ENCODE measurements at places on chromosomes 2 and 18.

DNA sequence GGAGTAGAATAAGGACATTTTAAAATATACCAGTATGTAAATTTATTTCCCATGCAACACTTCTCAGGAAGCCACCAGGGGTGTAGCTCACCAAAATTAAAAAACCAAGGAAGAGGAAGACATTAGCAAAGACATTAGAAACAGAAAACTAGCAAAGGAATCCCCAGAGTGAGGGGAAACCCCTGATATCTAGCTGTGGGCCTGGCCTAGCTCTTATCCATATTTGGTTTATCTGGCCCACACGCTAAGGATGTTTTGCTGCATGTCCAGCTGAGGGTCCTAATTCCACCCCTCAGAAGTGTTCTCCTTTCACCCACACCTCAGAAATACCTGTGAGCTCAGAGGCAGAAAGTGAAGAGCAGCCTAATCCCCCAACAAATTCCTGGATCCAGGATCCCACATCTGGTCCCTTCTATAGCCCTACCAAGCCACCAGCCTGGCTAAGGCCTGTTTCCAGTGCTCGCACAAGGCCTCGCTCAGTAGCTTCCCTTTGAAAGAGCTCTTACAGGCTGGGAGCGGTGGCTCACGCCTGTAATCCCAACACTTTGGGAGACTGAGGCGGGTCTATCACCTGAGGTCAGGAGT is 17.4 kb downstream of the OSBPL1A start:
- DNase-seq: no peak

DNA sequence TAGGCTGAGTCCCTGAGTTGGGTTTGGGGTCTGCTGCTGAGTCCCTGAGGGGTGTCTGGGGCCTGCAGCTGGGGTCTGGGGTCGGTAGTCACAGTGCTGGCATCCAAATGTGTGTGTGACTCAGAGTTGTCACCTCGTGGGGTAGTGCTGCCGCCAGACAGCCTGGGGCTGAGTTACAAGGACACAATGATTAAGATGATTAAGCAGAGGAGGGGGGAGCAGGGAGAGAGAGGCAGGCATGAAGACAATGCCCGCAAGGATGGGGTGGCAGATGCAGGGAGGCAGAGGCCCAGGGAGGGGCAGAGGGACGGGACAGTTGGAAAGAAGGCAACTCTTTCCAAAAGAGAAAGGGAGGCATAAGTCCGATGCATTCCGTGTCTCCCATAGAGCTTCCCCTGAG is 120.2 kb downstream of the CELF4 start:
- no peak for DNase-seq

GRCh38 chr2:173914055-173914927 is 50.9 kb downstream of the SP3 start:
- no peak for DNase-seq

GRCh38 chr2:223649554-223650533 is 47.7 kb upstream of the SCG2 start:
- DNase-seq: no peak

DNA sequence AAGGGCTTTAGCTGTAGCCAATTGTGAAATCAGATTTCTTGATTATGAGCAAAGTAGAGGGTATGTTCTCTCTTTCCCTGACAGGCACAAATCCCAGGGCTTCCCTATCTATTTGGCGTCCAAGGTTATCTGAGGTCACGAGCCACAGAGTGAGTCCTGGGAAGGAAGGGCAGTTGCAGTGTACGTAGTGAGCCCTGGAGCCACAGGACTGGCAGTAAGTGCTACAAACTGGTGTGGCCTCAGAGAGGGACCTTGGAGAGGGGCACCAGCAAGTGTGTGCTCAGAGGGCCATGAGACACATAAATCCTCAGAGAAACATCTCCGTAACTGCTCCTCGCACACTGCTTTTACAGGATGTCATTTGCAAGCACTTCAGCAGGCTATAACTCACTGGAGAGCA is 115.5 kb upstream of the SH3BP4 start:
- DNase-seq: no peak

DNA sequence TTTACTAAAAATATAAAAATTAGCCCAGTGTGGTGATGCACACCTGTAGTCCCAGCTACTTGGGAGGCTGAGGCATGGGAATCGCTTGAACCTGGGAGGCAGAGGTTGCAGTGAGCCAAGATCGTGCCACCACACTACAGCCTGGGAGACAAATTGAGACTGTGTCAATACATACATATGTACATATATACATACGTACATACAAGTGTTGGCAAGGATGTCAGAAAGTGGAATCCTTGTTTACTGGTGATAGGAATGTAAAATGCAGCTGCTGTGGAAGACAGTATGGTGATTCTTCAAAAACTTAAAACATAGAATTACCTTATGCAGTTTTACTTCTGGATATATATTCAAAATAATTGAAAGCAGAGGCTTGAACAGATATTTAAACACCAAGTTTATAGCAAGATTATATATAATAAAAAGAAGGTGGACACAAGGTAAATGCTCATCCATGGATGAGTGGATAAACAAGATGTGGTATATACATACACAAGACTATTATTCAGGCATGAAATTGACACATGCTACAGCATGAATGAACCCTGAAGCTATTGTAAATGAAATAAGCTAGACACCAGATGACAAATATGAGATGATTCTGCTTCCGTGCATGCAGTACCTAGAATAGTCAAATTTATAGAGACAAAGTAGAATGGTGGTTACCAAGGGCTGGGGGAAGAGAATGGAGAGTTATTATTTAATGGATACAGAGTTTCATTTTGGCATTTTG is 43.2 kb downstream of the CCDC138 start:
- no peak for DNase-seq

GRCh38 chr18:74234326-74235171 is 57.2 kb downstream of the CYB5A start:
- DNase-seq: no peak

- no peak for DNase-seq
These were observed 356.0 kb upstream of the TNP1 start for GRCh38 chr2:217215877-217216276.

- no peak for DNase-seq
These were observed 105.7 kb upstream of the GAREM1 start for GRCh38 chr18:32576296-32576916.

GRCh38 chr18:76494231-76495005 is 624 bp downstream of the ZNF516 start:
- peak; percentile 57 for DNase-seq

DNA sequence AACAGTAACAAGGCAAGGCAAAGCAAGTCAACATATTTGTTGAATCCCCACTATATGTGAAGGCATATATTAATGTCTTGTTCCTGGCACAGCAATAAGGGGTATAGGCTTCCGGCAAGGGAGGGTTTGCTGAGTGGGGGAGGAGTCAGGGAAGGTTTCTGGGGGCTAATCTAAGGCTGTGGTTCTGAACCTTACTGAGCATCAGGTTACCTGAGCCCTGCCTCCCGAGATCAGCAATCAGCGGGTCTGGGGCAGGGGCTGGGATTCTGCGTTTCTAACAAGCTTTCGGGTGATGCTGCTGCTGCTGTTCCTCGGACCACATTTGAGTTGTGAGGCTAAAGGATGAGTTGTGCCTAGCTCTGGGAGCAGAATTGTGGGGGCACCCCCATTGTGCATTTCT is 401.7 kb upstream of the SPRED2 start:
- DNase-seq: no peak

GRCh38 chr2:127235082-127235702 is 15.1 kb upstream of the CYP27C1 start:
- DNase-seq: no peak

DNA sequence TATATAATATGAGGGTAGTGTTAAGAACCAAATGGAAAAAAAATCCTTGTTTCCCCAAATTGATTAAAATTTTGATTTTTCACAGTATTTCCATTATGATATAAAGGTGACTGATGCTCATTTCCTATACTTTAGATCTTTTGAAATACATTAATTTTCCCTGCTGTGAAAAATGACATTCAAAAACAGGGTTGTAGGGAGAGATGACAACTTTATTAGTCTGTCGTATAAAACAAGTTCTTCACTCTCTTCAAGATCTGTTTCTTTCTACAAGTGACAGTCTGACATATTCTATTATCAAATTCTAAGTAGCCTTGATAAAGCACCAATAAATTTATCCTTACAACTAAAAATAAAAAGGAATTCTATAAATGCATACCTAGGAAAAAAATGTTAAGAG is 45.3 kb upstream of the VWC2L start:
- DNase-seq: no peak
